ENCODE measurements at places on chromosomes 13 and 19.

DNA sequence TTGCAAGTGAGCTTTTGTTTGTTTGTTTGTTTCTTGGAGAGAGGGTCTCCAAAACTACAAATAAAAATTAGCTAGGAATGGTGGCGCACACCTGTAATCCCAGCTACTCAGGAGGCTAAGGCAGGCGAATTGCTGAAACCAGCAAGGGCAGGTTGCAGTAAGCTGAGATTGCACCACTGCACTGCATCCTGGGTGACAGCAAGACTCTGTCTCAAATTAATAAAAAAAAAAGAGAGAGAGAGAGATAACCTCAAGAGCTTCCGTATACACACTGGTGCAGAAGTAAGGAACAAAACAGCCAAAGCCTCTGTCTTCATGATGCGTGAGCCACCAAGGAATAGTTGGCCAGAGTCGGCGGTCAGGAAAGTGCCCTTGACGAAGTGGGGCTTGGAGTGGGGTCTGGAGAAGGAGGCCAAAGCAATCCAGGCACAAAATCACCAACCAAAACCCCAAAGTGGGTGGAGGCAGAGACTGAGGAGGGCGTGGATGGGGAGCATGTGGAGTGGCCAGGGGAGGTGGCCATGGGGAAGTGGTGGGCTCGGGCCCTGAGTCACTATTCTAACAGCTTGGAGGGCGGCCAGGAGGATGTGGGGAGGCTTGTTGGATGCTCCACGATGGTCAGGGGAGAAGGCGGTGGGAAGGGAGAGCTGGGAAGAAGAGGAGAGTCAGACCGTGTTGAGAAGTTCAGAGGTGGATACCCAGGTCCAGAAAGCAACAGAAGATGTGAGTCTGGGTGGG, 21.2 kb upstream of the TOMM40 start:
- no peak for DNase-seq

- no peak for DNase-seq
Measured at GRCh38 chr13:110344320-110344719, 37.2 kb downstream of the COL4A2 start.

DNA sequence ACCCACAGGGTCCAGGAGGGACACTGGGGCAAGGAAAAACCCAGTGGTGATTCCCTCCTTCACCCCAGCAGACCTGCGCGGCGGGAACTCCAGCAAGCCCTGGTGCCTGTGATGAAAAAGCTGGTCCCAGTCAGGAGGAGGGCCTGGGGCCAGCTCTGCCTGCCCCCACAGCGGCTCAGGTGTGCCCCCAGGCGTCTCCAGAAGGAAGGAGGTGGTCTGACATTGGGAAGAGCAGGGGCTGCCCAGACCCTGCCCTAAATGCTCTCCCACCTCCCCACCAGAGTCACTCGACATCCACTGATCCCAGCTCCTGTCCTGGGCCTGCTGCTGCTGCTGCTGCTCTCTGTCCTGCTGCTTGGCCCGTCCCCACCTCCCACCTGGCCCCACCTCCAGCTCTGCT, 6.2 kb downstream of the PTH2 start:
- DNase-seq = no peak

DNA sequence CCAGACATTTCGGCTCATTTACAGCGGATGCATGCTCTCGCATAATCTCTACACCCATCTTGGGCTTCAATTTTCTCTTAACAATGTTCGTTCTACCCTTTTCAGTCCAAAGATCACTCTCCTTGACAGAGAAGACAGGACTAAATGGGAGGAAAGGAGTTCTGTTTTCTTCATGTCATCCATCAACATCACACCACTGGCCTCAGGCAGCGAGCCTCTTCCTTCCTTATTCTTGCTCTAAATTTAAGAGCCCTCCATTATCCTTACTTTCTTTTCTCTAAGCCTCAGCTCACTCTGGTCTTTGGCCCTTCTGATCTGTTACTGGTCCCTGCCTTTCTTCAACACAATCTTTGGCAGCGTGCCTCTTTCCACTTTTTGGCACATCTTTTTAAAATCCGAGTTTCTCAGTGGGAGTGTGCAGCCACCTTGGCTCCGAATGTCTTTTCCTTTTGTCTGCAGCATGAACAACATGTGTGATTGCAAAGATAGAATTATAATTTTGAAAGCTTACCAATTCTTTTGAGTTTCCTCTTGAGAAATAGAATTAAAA, 98.7 kb downstream of the FAM216B start:
- DNase-seq = no peak

- DNase-seq = no peak
Measured at GRCh38 chr19:52542984-52543664, 15.7 kb downstream of the ZNF808 start.

- DNase-seq = no peak
Measured at GRCh38 chr13:21884299-21884909, 213.5 kb downstream of the FGF9 start.

DNA sequence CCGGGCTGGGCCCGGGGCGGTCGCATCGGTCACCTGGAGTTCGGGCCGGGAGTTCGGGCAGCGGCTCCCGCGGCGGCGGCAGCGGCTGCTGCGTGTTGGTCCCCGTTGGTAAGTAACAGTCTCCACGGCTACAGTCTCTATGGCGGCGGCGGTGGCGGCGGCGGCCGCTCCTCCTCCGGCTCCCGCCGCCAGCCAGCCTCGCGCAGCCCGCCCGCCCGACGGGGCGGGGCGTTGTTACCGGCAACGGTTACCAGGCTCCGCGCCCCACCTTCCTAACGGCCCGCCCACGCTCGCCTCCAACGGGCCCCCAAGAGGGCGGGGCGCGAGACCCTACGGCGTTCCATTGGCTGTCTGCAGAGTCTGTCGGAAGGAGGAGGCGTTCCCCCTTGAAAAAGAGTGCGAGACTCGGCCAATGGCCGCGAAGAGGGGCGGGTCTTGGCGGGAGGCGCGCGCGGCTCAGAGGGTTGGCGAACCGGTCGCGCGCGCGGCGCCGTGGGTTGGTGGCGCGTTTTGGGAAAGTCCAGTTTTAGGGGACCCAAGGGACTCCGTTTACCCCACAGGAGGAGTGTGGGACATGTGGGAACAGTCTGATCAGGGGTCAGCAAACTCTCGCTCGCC, at the start of gene RFX2:
RFX2 (minus strand) TSS at position 141 of the 618 bp plus-strand sequence. CDS start 63,004 bp downstream, outside the sequence.
- DNase-seq = peak; percentile 99

- peak; percentile 41 for DNase-seq
Measured at GRCh38 chr19:12668932-12669269, 2.3 kb downstream of the WDR83 start.

- no peak for DNase-seq
Measured at GRCh38 chr13:102912599-102912998, 66.8 kb downstream of the ERCC5 start.

All from cerebellum (tissue), 4 donors.